ENCODE measurements at places on chromosomes 1 and 21. TPM values are rescaled to one million over a fixed set of nuclear protein-coding genes. Genes with fewer than 3 reads are reported as not detected.

Gene MORC3
- total RNA-seq = 40.8 TPM

Gene ARHGEF10L
- 38.5 TPM for total RNA-seq

Gene ITLN2
- not detected for total RNA-seq

Gene TIPRL
- 23.6 TPM for total RNA-seq

Gene WNT3A
- not detected for total RNA-seq

Gene MRAP
- total RNA-seq = 4.6 TPM

Gene DLGAP3
- 0.87 TPM for total RNA-seq

Gene TMPRSS15
- not detected for total RNA-seq

Gene CLDN8
- total RNA-seq = not detected

- no peak overlapping the region for H3K27ac ChIP-seq
- no peak overlapping the region for H3K4me3 ChIP-seq
- H3K27me3 ChIP-seq = no peaks in the 10 kb centered on the region
- H3K36me3 ChIP-seq = no peaks in the 10 kb centered on the region
- no peaks in the 10 kb centered on the region for H3K4me1 ChIP-seq
Observed at GRCh38 chr1:51927029-51927428, 48.5 kb upstream of the NRDC start.

DNA sequence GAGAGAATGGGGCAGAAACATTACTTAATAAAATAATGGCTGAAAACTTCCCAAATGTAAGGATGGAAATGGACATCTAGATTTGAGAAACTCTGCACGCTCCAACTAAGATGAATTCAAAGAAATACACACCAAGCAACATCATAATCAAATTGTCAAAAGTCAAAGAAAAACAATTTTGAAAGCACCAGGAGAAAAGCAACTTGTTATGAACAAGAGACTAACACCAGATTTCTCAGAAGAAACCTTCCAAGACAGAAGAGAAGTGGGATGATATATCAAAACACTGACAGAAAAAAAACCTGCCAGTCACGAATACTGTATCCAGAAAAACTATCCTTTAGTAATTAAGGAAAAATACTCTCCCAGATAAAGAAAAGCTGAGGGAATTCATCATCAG is 208.6 kb upstream of the SAMSN1 start:
- H3K4me3 ChIP-seq = no peak overlapping the region
- DNase-seq = no peak
- no peaks in the 10 kb centered on the region for H3K27me3 ChIP-seq
- H3K27ac ChIP-seq = no peak overlapping the region
- H3K36me3 ChIP-seq = no peaks in the 10 kb centered on the region

DNA sequence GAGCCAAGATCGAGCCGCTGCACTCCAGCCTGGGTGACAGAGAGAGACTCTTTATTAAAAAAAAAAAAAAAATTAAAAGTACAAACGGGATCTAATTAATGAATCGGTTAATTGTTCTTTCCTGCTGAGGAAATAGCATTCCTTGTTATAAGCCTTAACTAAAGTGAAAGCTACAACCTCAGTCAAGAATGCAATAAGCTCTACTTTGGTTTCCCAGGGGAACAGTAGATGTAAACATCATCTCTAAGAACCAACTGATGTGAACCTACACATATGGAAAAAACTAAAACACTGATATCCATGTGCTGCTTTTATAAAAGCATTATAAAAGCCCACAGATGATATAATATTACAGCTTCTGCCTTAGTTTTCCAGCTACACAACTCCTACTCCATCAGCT is 41.9 kb downstream of the LPGAT1 start:
- DNase-seq = no peak
- H3K4me1 ChIP-seq = no peaks in the 10 kb centered on the region
- no peaks in the 10 kb centered on the region for H3K27me3 ChIP-seq
- no peak overlapping the region for H3K27ac ChIP-seq
- no peak overlapping the region for H3K4me3 ChIP-seq

DNA sequence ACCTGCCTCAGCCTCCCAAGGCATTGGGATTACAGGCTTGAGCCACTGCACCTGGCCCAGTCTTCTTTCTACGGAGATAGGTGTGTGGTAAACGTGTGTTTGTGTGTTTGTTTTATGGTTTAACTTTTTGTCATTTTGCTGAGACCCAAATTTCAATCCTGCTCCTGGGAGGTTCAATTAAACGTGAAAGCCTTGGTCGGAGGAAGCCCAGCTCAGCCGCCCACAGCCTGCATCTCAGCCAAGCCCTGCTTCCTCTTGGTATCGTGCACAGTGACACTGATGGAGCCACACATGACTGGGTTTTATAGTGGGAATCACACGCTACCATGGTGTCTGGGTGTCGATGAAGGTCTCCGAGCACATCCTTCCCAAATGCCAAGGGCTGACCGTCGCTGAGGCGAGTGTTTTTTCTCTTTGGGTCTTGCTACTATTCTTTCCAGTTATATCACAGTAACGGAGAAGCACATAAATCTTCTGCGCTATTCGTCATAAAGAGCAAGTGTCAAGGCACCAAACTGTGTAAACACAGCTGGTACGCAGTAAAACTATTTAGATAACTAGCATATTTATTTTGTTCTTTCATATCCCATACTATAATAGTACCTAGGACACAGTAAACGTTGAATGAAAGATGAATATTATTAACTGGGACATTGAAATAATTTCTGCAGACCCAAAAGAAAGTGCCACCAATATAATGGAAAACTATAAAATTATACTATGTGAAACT is 39.3 kb downstream of the HLCS start:
- H3K4me1 ChIP-seq = no peaks in the 10 kb centered on the region
- H3K27ac ChIP-seq = no peak overlapping the region
- H3K36me3 ChIP-seq = peaks cover 4% of the 10 kb centered on the region
- H3K27me3 ChIP-seq = no peaks in the 10 kb centered on the region

DNA sequence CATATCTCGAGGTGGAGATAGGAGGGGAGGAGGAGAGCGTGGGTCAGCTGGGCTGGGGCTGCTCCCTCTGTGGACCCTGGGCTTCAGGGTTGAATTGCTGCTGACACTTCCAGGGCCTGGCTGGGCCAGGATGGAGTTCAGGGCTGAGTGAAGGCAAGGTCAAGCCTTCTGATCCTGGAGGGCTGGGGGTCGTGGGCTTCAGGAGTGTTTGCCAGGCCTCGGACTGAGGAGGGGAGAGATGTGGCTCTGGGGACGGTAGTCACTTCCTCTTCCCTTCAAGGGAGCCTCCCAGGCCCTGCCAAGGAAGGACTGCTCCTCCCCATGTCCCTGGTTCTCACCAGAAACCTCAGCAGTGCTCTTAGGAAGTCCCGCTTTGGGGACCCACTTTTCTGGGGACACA is 12.1 kb upstream of the FAM131C start:
- H3K4me3 ChIP-seq = no peak overlapping the region
- H3K4me1 ChIP-seq = no peaks in the 10 kb centered on the region
- no peaks in the 10 kb centered on the region for H3K27me3 ChIP-seq

DNA sequence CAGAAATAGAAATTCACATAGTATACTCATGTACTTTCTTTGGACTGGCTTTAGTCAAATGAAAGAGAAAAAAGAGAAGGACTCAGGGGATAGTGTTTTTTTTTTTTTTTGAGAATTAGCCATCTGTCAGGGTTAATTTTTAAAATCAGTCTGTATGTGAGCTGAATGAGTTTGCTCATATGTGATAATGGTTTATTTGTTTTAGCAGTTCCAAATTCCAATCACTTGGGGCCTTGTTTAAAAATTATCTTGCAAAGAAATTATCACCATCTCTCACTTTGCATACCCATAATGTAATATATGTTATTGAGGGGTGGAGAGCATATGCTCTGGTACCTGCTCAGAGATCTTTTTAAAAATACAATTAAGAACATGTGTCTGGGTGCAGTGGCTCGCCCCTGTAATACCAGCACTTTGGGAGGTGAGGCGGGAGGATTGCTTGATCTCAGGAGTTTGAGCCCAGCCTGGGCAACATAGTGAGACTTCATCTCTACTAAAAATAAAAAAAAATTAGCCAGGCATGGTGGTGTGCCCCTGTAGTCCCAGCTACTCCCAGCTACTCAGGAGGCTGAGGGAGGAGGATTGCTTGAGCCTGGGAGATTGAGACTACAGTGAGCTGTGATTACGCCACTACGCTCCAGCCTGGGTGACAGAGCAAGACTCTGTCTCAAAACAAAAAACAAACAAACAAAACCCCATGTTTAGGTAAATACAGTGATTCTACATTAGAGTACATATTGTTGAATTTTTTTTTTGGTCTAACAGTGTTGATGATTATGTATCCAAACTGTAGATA is 19.7 kb downstream of the GNAI3 start:
- H3K4me3 ChIP-seq = no peak overlapping the region
- H3K27me3 ChIP-seq = no peaks in the 10 kb centered on the region
- H3K27ac ChIP-seq = no peak overlapping the region
- no peak for DNase-seq
- no peaks in the 10 kb centered on the region for H3K36me3 ChIP-seq

- H3K27ac ChIP-seq = no peak overlapping the region
- H3K4me3 ChIP-seq = no peak overlapping the region
- no peaks in the 10 kb centered on the region for H3K27me3 ChIP-seq
- no peaks in the 10 kb centered on the region for H3K4me1 ChIP-seq
Observed at GRCh38 chr1:12756768-12757413, 10.9 kb downstream of the CFAP107 start.

DNA sequence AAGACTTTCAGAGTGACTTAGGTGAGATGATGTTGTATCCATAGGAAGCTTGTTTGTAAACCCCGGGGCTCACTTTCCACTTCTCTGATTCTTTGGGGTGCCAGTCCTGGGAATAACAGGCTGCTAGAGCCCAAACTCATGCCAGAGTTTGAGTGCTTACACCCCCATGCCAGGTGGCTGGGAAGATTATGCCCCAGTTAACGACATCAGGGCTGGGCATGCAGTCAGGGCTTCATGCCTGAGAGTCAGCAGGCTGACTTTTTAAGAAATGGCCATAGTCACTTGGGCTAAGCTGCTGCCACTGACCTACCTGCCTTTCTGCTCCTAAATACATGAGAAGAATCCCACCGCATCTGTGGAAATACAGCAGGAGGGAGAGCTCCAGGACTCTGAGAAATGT is 425.6 kb upstream of the VAMP3 start:
- H3K27me3 ChIP-seq = no peaks in the 10 kb centered on the region
- no peaks in the 10 kb centered on the region for H3K4me1 ChIP-seq
- no peak overlapping the region for H3K27ac ChIP-seq
- no peak overlapping the region for H3K4me3 ChIP-seq
- DNase-seq = no peak

- H3K27ac ChIP-seq = no peak overlapping the region
- DNase-seq = no peak
- no peak overlapping the region for H3K4me3 ChIP-seq
- H3K27me3 ChIP-seq = no peaks in the 10 kb centered on the region
Observed at GRCh38 chr1:205127646-205128045, 5.9 kb upstream of the RBBP5 start.

- H3K27me3 ChIP-seq = no peaks in the 10 kb centered on the region
- no peak overlapping the region for H3K27ac ChIP-seq
- no peaks in the 10 kb centered on the region for H3K4me1 ChIP-seq
- H3K4me3 ChIP-seq = no peak overlapping the region
- DNase-seq = no peak
Observed at GRCh38 chr1:96980448-96980847, 258.9 kb downstream of the PTBP2 start.

GRCh38 chr1:214844319-214844718 is 238.2 kb upstream of the KCNK2 start:
- H3K4me1 ChIP-seq = no peaks in the 10 kb centered on the region
- H3K36me3 ChIP-seq = no peaks in the 10 kb centered on the region
- no peaks in the 10 kb centered on the region for H3K27me3 ChIP-seq
- DNase-seq = no peak

DNA sequence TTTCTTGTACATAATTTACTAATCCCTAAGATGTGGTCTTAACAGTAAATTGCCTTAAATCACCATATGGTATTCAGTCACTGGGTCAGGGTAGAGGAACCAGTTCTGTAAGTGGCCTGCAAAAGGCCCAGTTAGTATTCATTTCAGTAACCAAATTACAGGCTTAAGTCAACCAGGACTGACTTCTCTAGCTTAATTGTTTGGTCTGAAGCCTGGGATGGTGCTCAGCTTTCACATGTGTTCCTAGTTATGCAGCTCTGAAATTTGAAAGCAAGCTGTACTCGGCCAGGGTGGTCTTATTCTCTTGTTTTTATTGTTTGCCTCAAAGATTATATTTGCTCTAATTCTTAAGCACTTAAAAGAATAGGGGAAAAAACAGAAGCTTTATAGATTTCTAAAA is 144.6 kb downstream of the MAGI3 start:
- no peak for DNase-seq
- no peaks in the 10 kb centered on the region for H3K27me3 ChIP-seq
- H3K27ac ChIP-seq = no peak overlapping the region
- no peaks in the 10 kb centered on the region for H3K36me3 ChIP-seq
- no peak overlapping the region for H3K4me3 ChIP-seq
- no peaks in the 10 kb centered on the region for H3K4me1 ChIP-seq

DNA sequence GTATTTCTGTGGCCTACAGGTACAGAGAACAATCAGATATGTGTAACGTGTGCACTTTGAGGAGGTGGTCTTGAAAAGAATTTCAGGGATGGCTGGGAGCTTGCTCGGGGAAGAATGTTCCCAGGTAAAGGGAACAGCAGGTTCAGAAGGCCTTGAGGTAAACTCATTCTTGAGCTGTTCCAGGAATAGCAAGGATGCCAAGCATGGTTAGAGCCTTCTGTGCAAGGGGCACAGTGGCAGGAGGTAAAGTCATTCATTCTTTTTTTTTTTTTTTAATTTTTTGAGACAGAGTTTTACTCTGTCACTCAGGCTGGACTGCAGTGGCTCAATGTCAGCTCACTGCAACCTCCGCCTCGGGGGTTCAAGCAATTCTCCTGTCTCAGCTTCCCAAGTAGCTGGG is 10.0 kb downstream of the UBE4B start:
- no peak overlapping the region for H3K4me3 ChIP-seq
- H3K27me3 ChIP-seq = no peaks in the 10 kb centered on the region
- H3K27ac ChIP-seq = no peak overlapping the region
- peaks cover under 1% of the 10 kb centered on the region for H3K36me3 ChIP-seq
- DNase-seq = no peak
- H3K4me1 ChIP-seq = peaks cover 25% of the 10 kb centered on the region

All from tibial nerve (tissue), 4 donors.